ENCODE measurements at places on chromosomes 12 and 14. TPM values are rescaled to one million over a fixed set of nuclear protein-coding genes. Genes with fewer than 3 reads are reported as not detected.

- no peak for DNase-seq
Observed at GRCh38 chr14:69076341-69076740, 76.6 kb downstream of the DCAF5 start.

GRCh38 chr12:14613718-14614117 lies 46.0 kb upstream of the PLBD1 start:
- no peak for DNase-seq

DNA sequence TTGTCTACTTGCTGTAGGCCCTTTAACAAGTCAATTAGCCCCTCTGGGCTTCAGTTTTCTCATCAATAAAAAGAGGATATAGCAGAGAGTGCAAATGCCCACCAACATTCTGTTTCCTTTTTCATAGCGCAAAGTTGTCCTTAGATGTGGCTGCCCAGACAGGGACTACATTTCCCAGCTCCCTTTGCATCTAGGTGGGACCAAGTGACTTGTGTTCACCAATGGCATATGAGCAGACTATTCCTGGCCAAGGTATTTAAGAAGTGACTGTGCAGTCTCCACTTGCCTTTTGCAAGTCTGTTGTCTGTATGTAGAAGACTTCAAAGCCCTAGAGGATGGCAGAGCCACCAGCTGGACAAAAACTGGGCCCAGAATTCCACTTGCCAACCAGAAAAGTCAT lies 59.7 kb downstream of the DAO start:
- DNase-seq, result no peak

TMPRSS12 gene
- not detected for total RNA-seq

HOXC11 gene
- total RNA-seq, result not detected

- DNase-seq, result no peak
Observed at GRCh38 chr12:105561546-105562198, 231.2 kb downstream of the C12orf75 start.

KCNH5 gene
- total RNA-seq, result not detected
